ENCODE measurements at places on chromosomes 1 and 21.

GRCh38 chr1:59924653-59925052, 1.9 kb downstream of the CYP2J2 start:
- no peak for DNase-seq

- no peak for DNase-seq
These were observed 14.9 kb downstream of the PLA2G2A start for GRCh38 chr1:19964542-19964941.

DNA sequence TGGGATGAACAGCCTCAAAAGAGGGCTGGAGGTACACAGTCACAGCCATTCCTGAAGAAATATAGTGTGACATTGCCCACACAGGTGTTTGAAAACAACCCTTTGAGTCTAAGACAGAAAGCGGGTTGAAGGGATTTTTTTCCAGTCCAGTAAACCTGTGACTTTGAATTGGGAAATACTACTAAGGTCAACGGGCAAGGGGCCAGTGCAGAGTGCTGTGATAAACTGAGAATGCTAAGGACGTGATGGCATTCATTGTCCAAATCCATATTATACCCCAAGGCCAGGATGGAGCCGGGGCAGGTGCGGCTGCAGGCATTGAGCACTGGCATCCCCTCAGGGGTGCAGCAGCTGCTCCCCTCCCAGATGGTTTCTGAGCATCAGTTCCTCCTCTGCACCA, 36.6 kb downstream of the KIAA0040 start:
- no peak for DNase-seq

DNA sequence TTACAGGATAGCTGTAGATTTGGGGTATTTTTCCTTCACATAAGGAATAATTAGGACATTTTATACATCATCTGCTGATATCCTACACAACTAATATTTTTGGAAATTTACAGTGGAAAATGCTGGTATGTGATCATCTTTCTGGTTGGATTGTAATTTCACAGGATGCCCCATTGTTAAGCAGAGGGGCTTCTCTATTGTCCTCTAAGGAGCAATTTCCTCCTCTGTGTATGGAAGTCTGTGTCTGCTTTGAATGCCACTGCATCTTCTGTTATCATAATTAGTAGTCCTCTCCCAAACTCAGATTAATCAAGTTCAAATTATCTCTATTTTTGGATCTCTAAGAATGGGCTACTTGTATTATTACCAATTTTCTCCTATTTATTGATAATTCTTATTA, 988.1 kb upstream of the B3GALT2 start:
- no peak for DNase-seq

GRCh38 chr1:234601301-234602017, 8.5 kb downstream of the IRF2BP2 start:
- peak; percentile 48 for DNase-seq

- no peak for DNase-seq
These were observed 81.0 kb upstream of the IVNS1ABP start for GRCh38 chr1:185398022-185398421.

GRCh38 chr1:29785137-29785527, 548.8 kb downstream of the PTPRU start:
- no peak for DNase-seq

GRCh38 chr1:86775395-86775794, 71.0 kb downstream of the SH3GLB1 start:
- peak; percentile 75 for DNase-seq

- DNase-seq: peak; percentile 42
These were observed 9.4 kb downstream of the EPHA2 start for GRCh38 chr1:16146279-16147155.

- no peak for DNase-seq
These were observed 53.9 kb downstream of the COQ8A start for GRCh38 chr1:226993814-226994585.
